AG09309 (cell line): ENCODE measurements at places on chromosomes 2 and 18.

DNA sequence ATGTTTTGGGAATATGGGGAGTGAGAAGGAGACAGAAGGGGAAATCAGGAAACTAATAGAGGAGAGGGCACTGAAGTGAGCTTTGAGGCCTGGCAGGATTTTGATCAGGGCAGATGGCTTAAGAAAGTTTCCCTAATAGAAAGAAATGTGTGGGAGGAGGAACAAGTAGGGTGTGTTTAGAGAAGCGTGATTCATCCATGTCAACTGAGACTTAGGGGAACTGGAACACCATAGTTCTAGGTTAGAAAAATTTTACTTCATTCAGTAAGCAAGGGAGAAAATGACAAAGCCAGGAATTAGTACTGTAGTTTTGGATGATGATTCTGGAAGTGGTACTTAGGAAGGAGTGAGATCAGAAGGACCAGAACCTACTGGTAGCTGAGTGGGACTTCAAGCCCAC, 296.0 kb downstream of the PLCL1 start:
- DNase-seq, result peak; percentile 23

GRCh38 chr2:65465124-65465523, 32.7 kb upstream of the SPRED2 start:
- no peak for DNase-seq

DNA sequence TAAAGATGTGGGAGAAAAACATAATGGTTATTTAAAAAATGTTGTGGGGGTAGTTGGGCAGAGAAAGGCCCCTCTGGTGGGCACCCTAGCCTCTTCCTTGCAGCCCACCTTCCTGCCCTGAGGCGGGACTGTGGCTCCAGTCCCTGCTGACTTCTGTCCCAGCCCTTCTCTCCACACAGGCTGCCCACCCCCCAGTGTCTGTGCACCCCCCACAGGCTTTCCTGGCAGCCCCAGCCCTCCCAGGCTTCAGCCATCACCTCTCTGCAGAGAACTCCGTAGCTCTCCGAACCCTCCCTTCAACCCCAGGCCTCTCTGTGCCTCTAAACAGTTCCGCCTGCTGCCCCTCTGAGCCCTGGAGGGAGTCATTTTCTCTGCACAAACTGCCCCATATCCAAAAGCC, 75.4 kb downstream of the DYSF start:
- DNase-seq, result no peak

- DNase-seq, result no peak
Observed at GRCh38 chr2:237568121-237568660, 1.8 kb downstream of the PRLH start.

DNA sequence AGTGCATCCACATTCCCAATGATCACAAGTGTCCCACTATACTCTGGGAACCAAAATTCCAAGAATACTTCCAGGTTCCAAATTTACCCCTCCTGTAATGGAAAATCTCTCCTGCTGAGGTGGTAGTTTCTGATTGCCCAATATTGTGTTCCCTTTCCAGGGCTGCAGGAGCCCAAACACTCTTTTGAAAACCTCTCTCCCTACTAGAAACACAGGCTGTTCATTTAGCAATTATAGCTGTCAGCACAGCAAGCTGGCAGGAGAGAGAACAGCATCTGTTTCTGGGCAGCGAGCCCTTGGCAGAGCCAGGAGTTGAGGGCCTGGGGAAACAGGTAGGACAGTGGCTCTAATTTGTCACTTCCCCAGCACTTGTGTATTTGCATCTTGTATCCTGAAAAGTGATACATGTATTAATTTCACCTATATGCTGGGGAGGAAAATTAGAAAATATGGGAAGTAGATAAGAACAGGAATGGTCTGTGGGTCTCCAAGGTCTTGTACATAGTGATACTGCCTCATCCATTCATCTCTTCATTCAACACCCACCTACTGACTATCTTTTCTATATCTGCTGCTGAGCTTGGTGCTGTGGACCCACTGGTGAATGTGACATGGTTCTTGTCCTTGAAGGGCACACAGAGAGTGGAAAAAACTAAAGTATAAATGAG, 16.9 kb upstream of the PAIP2B start:
- DNase-seq, result no peak

GRCh38 chr18:7626175-7626921, 59.2 kb downstream of the PTPRM start:
- no peak for DNase-seq

DNA sequence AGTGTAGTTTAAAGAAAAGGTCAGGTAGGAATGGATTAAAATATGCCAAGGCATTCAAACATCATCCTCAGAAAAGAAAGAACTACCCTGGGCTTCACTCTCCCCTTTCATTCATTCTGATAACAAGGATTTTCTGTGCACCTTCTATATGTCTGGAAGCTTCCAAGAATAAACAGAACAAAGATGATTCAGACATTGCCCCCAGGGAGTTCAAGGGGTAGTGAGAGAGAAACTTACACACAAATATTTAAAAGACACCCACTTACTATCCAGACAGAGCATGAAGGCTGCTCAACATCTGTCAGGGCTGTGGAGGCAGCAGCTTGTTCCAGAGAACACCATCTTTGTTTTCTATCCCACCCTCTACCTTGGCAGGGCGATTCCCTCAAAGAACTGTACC, 140.5 kb downstream of the ALK start:
- no peak for DNase-seq

DNA sequence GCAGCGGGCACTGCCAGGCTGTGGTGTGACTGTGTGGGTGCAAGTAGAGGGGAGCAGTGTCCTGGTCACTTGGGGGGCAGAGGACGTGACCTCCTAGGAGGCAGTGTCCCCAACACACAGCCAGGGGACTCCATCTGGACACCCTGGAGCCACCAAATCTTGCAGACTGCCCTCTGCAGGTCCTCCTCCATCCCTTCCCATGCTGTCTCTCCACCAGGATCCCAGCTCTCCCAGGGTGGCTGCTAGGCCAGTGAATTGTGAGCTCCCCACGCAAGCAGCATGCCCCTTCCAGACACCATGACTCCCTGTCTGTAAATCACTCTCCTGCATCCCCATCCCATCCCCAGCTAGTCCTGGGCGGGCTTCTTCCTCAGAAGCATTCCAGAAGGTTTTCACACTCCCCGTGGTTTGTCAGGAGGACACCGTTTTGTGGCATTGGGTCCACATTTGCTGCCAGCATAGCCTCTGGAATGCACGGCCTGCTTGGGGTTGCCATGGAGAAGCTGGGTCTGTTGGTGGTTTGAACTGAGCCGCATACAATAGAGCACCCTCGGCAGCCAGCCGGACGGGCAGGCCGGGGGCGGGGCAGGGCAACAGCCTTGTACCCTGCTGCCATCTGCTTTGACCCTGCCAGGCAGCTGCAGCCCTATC, 210.7 kb downstream of the KLHL29 start:
- no peak for DNase-seq

- no peak for DNase-seq
Observed at GRCh38 chr18:75198036-75198435, 10.9 kb downstream of the PTGR3 start.

DNA sequence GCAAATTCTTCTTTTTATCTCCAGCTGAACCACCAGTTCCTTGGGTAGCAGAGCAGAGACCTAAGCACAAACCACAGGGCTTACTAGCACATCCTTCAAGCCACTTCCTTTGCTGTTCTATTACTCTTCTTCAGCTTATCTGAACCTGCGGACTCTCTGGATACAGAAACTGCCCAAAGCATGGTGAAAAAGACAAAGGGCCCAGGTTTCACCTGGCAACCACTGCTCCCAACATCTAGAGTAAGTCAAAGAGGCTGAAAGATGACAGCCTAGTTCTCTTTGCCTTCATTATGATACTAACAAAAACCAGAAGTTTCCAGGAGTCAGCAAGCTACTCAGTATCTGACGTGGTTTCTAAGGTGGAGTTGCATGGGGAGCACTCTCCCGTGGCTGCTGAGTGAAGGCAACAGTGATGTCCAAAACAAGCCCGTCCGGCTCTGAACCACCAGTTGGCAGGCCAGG, 43.4 kb downstream of the KANSL3 start:
- no peak for DNase-seq

DNA sequence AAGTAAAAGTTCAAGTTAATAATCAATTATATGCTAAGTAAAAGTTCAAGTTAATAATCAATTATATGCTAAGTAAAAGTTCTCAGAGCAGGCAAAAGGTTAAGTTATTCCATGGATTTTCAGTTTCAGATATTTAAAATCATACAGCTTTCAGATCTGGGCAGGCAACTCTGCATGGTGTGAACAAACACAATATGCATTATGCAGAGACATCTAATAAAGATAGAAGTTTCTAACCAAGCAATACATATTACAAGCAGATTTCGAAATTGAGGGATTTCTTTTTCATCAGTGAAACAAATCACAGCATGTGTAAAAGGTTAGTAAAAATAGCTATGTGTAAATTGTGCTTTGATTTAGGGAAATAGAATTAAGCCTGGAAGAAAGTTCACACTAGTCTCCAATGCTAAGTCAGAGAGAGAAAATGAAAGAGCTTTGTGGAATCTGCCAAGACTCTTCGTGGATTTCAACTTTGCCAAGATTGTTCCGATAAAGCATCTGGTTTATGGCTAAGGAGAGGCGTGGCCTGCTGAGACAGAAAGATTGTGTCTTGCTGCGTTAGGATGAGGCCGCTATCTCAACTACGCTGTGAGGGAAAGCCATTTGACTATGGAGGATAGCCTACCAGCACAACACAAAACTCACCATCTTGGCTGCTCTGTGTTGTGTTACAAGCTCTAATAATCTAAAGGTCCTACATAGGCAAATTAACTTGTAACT, 60.1 kb upstream of the SLC16A14 start:
- DNase-seq, result peak; percentile 34

DNA sequence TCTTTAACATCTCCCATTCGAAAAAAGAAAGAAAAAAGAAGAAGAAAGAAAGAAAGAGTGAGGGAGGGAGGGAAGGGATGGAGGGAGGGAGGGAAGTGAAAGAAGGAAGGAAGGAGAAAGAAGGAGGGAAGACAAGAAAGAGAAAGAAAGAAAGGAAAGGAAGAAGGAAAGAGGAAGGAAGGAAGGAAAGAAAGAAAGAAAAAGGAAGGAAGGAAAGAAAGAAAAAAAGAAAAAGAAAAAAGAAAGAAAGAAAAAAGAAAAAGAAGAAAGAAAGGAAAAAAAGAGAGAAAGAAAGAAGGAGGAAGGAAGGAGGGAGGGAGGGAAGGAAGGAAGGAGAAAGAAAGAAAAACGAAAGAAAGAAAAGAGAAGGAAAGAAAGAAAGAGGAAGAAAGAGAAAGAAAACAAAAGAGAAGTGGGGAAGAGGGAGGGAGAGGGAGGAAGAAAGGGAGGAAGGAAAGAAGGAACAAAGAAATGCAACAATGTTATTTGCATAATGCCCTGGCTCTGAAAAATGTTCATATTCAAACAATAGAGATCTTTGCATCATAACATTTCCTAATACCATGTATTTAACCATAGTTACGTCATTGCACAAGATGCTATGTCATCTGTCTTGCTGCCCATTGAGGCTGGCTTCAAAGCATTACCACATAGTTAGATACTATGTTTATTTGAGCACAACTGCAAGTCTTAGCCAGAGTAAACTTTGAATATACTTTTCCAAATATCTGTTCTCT, 550.6 kb downstream of the DSC3 start:
- DNase-seq, result no peak

DNA sequence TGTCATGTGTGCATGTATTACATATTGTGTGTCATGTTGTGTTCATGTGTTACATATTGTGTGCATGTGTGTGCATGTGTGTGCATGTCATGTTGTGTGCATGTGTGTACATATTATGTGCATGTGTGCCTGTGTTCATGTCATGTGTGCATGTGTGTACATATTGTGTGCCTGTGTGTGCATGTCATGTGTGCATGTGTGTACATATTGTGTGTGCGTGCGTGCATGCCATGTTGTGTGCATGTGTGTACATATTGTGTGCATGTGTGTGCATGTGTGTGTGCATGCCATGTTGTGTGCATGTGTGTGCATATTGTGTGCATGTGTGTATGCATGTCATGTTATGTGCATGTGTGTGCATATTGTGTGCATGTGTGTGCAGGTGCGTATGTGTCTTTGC, 267.1 kb downstream of the EIPR1 start:
- DNase-seq, result no peak

- no peak for DNase-seq
Observed at GRCh38 chr2:86468162-86469033, 27.2 kb downstream of the KDM3A start.

DNA sequence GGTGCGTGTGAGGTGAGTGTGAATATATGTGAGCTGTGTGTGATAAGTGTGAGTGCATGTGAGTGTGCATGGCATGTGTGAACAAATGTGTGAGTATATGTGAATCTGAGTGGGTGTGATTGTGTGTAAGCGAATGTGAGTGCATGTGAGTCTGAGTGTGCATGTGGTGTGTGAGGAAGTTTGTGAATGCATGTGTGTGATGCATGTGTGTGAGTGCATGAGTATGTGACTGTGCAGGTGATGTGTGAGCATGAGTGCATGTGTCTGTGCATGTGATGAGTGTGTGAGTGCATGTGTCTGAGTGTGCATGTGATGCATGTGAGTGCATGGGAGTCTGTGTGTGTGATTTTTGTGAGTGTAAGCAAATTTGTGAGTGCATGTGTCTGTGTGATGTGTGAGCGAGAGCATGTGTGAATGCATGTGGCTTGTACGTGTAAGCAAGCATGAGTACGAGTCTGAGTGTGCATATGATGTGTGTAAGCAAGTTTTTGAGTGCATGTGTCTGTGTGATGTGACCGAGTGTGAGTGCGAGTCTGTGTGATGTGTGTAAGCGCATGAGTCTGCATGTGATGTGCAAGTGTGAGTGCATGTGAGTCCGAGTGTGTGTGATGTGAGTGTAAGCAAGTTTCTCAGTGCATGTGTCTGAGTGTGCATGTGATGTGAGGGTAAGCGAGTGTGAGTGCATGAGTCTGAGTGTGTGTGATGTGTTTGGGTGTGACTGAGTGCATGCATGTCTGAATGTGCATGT, 43.3 kb downstream of the COPS8 start:
- DNase-seq, result no peak

DNA sequence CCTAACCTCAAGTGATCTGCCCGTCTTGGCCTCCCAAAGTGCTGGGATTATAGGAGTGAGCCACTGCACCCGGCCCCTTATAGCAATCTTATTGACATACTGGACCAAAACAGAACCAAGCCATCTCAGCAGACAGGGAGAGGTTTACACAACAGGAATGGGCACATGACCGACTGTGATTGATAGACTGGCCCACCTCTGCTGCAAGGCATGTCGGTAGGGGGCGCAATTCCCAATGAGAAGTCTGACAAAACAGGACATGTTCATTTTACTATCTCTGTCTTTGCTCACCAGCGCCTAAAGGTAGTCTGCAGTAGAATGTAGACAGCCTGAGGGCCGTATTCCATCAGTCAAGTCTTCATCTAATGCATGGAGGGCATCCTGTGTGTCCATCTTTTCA, 2.0 kb downstream of the LYPD6B start:
- DNase-seq, result no peak

GRCh38 chr2:63654959-63655358, 66.2 kb downstream of the MDH1 start:
- DNase-seq, result no peak
